Fibroblast of skin of right quadriceps (primary cell): ENCODE measurements at places on chromosomes 4 and X.

DNA sequence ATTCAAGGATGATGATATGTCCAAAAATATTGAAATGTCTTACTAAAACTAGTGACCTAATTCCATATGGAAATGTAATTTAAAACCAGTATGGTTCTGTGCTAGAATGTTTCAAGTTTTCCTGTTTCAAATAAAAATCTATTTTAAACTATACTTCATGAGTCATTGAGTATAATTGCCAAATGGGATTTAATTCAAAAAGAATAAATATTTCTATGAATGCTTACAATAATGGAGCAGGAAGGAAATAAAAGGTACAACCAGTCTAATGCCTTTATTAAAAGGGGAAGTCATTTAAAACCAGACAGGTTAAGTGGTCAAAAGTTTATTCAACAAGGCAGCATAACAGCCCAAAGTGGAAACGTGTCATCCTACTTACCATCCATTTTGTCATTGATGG lies 2347.1 kb downstream of the PCDH7 start:
- peak; percentile 58 for DNase-seq

GRCh38 chr4:141132072-141132708 lies 1.1 kb downstream of the RNF150 start:
- DNase-seq, result no peak

DNA sequence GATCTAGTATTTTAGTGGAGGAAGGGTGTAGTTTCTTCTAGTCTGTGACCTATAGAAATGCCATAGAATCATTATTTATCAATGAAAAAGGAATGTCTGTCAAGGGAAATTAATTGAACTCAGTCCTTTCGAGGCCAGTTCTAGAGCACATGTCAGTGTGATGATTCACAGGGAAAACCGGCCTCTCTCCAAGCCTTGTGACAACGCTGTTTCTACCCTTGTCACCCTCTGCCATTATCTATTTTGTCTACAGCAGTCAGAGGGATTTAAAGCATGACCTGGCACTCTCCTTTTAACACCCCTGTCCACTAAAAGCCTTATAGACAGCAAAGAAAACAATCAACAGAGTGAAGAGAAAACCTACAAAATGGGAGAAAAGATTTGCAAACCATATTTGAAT lies 119.8 kb downstream of the DRD5 start:
- no peak for DNase-seq

DNA sequence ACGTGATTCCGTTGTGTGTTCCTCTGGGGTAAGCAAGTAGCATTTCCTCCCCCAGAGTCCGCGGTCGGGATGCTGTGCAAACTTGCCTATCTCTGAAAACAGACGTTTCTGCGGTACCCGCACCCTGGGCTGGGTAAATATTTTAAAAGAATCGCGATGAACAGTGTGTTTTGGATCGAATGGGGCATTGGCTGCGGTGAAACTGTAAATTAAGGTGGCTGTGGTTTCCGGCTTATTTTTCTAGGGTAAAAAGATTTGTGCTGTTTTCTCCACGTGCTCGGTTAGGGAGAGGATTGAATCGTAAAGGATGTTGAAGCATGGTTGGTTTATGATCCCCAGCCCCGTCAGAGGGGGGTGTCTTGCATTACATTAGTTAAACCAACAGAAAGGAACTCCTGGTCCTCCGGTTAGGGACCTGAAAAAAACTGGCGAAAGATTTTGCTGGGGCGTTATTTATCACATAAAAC lies 1.2 kb downstream of the HHIP start:
- DNase-seq, result no peak

DNA sequence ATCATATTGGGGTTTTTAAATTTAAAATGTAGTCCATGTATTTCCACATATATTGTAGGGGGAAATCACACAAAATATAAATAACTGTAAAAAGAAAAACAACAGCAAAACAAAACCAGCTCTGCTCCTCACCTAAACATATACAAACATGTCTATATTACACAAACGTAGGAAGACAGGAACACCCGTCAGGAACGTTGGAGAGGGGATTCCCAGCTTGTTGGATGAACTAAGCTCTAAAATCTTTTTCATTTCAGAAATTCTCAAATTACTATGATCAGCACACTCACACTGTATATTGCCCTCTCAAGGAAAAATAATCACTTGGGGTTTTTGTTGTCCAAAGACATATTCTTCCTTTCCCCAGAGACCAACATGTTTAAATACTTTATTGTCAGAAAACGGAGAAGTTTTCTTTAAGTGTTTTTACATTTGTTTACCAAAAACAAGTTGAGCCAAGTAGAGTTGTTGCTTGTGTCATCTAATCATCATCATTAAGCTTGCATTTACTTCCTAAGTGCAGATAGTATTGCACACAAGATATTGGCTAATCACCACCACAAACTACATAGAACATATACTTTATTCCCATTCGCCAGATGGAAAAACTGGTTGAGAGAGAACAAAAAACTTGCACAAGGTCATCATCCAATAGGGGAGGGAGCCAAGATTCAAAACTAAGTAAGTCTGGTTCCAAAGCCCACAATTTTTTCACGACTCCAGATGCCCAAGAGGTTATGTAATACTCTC lies 2.4 kb upstream of the TLR10 start:
- no peak for DNase-seq

- no peak for DNase-seq
Observed at GRCh38 chrX:82721891-82722290, 786.2 kb upstream of the POU3F4 start.

DNA sequence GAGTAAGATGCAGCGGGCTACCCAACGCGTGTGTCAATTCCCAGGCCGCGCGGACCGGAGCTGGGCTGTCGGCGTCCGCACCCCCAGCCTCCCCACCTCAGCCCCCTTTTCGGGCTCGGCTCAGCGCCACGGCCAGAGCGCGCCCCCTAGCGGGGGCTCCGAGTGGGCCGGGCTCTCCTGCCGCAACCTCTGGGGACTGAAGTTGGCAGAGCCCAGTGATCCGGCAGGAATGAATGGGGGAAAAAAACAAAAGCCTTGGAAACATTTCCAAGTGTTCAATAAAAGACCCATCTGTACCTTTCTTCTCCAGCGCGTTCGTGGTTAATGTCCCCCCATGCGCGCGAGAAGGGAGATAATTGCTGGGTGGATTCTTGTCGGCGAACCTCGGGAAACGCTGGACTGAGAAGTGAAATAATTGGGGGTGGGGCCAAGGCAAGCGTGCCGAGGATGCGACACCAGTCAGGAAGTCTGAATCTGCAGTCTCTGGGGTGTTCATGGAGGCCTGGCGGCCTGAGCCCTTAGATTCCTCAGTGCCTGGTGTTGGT lies 5.2 kb upstream of the ARX start:
- no peak for DNase-seq

GRCh38 chrX:37759878-37760418 lies 19.9 kb upstream of the CYBB start:
- DNase-seq, result no peak

DNA sequence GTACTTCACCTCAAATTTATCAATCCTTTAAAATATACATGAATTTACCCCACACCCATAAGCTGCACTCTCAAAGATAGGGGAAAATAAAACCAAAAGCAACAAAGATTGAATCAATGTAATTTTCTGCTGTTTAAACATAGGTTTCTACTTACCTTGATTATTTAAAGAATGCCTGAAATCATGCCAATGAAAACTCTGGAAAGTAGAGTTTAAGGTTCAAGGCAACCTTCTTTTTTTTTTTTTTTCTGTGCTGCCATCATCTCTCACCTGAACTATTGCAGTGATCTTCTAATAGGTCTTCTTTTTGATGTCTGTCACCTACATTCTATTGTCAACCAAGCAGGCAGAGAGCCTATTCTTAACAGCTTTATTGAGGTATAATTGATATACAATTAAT lies 682.1 kb downstream of the IL1RAPL1 start:
- DNase-seq, result no peak

DNA sequence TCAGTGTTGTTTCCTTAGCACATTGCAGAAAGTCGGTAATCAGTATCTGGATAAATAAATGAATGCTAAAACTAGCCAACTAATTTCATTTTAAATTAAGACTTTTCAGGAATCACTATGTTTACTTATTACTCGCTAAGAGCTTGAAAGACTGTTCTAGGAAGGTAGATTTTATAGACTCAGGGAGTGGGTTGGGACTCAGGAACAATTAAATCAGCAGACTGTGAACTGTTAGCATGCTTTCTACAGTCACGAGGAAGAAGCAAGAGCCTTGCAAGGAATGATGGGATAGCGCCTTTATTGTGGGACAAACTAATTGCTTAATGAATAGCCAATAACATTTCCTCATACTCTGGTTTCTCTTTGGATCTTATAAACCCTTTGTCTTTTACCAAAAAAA lies 183.2 kb upstream of the AADAT start:
- no peak for DNase-seq

DNA sequence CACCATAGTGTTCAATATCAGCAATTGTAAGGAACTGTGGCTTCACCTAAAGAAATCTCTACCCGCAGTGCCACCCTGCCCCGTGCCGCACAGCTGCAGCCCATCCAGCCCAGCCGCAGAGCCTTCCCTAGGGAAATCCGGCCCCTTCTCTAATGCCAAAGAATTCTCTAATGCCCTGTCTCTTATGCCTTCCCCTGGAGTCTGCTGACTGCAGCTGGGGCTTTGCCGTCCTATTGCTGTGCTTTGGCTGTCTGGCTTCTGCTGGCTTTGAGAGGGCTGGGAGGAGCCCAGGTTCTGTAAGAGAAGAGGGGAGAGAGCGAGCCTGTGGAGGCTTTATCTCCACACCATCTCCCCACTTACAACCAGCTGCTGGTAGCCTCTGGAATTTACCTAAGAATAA lies 85.9 kb upstream of the HELT start:
- DNase-seq, result no peak

- no peak for DNase-seq
Observed at GRCh38 chr4:99518601-99519295, 7.9 kb downstream of the C4orf17 start.

DNA sequence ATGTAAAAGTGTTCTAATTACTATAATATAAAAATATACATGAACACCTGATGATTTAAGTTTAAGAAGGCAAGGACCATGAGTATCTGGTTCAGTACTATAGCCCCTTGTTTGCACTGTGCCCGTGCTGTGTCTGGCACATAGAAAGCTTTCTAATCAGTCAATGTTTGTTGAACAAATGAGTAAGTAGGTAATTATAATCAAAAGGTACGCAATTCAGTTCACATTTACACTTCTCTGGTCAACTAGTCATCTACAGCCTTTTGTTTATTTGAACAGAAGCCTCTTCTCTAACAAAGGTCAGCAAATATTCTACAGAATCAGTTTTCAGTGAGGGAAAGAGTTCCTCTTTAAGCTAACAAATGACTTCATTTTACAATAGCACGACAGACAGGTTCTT lies 523.3 kb downstream of the SMARCA1 start:
- DNase-seq, result no peak
